IMR-90 (cell line): ENCODE measurements at places on chromosomes 4 and X. TPM values are rescaled to one million over a fixed set of nuclear protein-coding genes. Genes with fewer than 3 reads are reported as not detected.
A peak's percentile ranks its signal among the peaks of the same experiment; 100 is the strongest.

DNA sequence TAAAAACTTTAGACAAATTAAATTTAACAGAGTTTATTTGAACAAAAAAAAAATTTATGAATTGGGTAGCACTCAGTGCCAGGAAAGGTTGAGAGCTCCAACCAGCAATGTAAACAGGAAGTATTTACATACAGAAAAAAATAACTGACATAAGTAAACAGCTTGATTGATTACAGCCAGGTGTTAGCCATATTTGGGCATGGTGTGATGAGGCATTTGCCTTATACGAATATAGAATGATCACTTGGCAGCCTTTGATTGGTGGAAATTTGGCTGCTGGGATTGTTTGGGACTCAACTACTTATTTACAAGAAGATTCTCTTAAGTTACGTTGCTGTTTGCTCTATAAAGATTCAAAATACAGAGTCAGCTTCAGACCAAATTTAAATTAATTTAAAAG, 172.0 kb downstream of the ADAM29 start:
- no peak overlapping the region for H3K4me3 ChIP-seq
- no peaks in the 10 kb centered on the region for H3K4me1 ChIP-seq
- H3K27me3 ChIP-seq = no peaks in the 10 kb centered on the region
- DNase-seq = no peak
- no peak overlapping the region for H3K27ac ChIP-seq
- H3K36me3 ChIP-seq = no peaks in the 10 kb centered on the region

- peaks cover 11% of the 10 kb centered on the region for H3K36me3 ChIP-seq
- peaks cover 2% of the 10 kb centered on the region; the same call in 1 of the 2 replicates for H3K4me1 ChIP-seq
- DNase-seq = no peak
- H3K27ac ChIP-seq = no peak overlapping the region
Observed at GRCh38 chrX:10110984-10111363, 45.8 kb upstream of the CLCN4 start.

GRCh38 chr4:136662539-136662938, 869.8 kb downstream of the PCDH18 start:
- no peaks in the 10 kb centered on the region for H3K4me1 ChIP-seq
- no peak overlapping the region for H3K27ac ChIP-seq
- no peaks in the 10 kb centered on the region for H3K36me3 ChIP-seq
- no peak for DNase-seq
- no peak overlapping the region for H3K4me3 ChIP-seq

DNA sequence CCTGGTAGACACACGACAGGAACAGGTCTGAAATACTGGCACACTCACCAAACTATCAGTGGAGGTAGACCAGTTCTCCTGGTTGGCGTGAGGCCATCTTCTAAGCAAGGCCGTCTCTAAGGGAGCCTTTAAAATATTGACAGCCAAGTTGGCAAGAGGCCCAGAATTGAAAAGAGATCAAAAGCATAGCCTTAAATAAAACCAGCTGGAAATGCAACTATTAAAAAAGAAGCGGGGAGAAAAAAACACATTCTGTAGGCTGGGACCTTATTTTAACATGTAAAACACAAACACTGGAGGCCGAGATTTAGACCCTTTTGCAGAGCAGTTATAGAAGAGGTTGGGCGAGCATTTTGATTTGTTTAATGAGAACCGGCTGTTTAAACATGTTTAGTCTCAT, 233.0 kb upstream of the CLNK start:
- H3K27me3 ChIP-seq = no peaks in the 10 kb centered on the region
- no peak for DNase-seq
- H3K27ac ChIP-seq = no peak overlapping the region
- H3K4me1 ChIP-seq = no peaks in the 10 kb centered on the region
- H3K36me3 ChIP-seq = no peaks in the 10 kb centered on the region

DNA sequence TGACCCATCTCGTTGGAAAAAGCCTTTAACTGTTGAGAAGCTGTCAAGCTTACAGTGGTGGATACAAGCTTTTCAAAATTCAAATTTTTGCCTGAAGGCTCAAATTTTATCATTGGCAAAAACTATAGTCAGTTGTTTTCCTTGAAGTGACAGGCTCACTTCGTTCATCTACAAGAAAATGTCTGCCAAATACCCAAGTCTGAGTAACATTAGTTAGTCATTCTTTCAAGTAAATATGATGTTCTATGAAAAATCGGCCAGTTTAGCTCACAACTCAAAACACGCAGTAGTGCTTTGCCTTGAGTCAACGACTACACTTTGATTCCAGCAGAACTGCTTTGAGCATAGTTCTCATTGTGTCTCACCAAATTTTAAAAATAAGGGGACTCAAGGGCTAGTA, 170.3 kb upstream of the MAMLD1 start:
- H3K4me1 ChIP-seq = no peaks in the 10 kb centered on the region
- no peak overlapping the region for H3K27ac ChIP-seq
- no peak overlapping the region for H3K4me3 ChIP-seq
- DNase-seq = peak; percentile 66
- H3K36me3 ChIP-seq = no peaks in the 10 kb centered on the region

- H3K36me3 ChIP-seq = no peaks in the 10 kb centered on the region
- H3K27ac ChIP-seq = peak overlapping the region; percentile 43; the same call in 1 of the 2 replicates
- no peaks in the 10 kb centered on the region for H3K27me3 ChIP-seq
- H3K4me1 ChIP-seq = peaks cover 6% of the 10 kb centered on the region
Observed at GRCh38 chr4:157996061-157997028, 176.5 kb downstream of the GASK1B start.

DNA sequence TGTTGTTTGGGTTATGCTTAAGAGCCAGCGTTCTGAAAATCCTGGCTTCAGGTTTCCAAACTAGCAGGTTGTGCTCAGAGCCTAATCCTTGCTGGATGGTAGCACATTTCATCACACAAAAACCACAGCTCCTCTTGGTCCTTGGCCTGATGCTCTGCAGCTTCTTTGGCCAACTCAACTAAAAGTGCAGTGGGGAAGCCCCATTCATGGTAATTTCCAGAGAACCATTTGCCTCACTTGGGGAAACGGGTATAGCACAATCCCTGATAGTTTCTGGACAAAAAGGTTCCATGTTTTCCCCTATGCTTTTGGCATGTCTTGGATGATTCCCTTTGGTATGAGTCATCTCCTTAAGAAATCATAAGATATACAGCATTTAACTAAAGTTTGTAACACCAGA, 78.7 kb downstream of the SYNPO2 start:
- no peak overlapping the region for H3K4me3 ChIP-seq
- peaks cover 16% of the 10 kb centered on the region for H3K4me1 ChIP-seq
- H3K36me3 ChIP-seq = no peaks in the 10 kb centered on the region
- no peaks in the 10 kb centered on the region for H3K27me3 ChIP-seq

DNA sequence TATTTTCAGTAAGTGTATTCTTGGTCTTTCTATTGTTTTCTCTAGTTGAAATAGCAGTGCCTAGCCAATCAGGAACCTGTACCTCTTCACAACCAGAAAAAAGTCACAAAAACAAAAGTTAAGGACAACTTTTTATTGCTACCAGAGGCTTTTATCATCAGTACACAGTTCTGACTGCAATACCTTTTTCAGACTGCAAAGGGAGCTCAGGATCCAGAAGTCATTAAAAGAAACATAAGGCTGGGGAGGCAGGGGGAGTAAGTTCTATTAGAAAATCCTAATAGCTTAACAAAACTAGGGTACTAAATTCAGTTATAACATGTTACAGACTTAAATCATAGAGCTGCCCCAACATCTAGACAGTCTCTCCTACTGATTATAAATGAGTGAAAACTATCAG, 28.8 kb downstream of the CCNI start:
- no peak overlapping the region for H3K27ac ChIP-seq
- peaks cover 22% of the 10 kb centered on the region for H3K36me3 ChIP-seq
- H3K27me3 ChIP-seq = no peaks in the 10 kb centered on the region
- peaks cover 8% of the 10 kb centered on the region for H3K4me1 ChIP-seq
- DNase-seq = peak; percentile 44

Gene RAI2
- total RNA-seq = not detected in 2 replicates

Gene CFAP299
- 1.1 and 1.9 TPM in 2 replicates for total RNA-seq

Gene HSFX1
- under 0.01 and 0.18 TPM in 2 replicates for total RNA-seq

Gene F8A2
- not detected in 2 replicates for total RNA-seq
